ENCODE measurements at places on chromosomes 5 and 9.

- DNase-seq, result no peak
Measured at GRCh38 chr9:113306566-113306965, 3.4 kb upstream of the RNF183 start.

- no peak for DNase-seq
Measured at GRCh38 chr9:14030375-14031059, 283.4 kb downstream of the NFIB start.

GRCh38 chr9:7862170-7862569, 62.6 kb upstream of the DMAC1 start:
- DNase-seq, result no peak

- DNase-seq, result no peak
Measured at GRCh38 chr5:154345255-154345952, 100.4 kb upstream of the SAP30L start.

- DNase-seq, result no peak
Measured at GRCh38 chr9:97748525-97748924, 51.4 kb upstream of the XPA start.

GRCh38 chr9:84940294-84940693, 270.8 kb downstream of the NTRK2 start:
- no peak for DNase-seq

DNA sequence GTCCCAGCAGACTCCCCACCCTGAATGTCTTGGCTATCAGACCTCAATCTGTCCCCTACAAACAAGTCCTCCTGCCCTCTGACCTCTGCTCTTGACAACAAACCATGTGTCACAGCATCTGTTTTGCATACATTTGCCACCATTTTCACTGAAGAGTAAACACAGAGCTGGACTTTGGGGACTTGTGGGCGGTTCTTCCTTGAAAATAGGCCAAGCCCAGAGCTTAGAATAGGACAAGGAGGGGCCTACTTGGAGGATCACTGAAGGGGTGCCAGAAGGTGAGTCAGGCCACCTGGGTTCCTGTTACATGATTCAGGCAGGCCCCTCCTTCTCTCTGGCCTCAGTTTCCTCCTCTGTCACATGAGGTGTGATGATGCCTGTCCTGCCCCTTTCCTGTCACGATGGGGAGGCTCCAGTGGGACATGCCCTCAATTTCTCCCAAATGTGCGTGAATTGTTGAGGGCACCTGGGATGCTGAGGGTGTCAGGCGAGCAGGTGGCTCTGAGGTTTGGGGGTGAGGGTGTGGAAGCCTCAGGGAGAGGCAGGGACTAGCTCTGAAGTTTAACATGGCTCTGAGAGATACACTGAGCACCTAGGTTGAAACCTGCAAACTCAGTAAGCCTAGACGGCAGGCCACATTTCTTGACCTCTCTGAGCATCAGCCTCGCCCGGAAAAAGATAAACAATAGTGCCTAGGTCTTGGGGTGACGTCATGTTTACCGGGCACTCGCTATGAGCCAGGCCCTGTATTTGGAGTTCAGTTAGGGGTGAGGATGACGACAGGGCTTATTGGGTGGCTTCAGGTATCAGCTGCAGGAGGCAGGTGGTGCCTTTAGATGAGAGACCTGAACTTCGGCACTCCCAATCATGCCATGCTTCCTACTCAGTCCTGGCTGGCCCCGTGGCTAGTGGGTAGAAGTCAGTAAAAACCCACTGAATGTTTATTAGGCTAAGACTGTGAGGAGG, 107.6 kb upstream of the PITX1 start:
- no peak for DNase-seq

- no peak for DNase-seq
Measured at GRCh38 chr5:61609840-61610677, 278.0 kb downstream of the ZSWIM6 start.

GRCh38 chr9:119881898-119882297, 512.7 kb upstream of the BRINP1 start:
- DNase-seq, result no peak

- no peak for DNase-seq
Measured at GRCh38 chr5:113162770-113163169, 186.2 kb downstream of the DCP2 start.

DNA sequence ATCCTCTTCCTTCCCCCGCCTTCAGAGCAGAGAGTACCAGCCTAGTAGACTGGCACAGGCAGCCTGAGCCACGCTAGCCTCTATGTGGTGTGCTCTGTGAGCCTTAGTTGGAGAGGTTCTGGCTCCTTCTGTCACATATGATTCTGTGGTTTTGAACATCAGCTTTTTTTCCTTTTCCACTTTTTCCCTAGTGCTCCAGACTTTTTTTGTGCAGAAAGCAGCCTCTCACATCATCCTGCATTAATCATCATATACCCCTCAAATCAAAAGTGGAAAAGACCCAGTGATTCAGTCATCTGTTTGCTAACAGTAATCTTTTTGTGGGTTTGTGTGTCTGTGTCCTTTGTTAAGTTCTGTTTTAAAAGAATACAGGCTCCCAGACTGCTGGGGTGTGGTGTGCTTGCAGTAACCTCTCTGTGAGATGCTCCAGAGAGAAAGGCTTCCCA, 663.9 kb upstream of the RGMB start:
- no peak for DNase-seq

- no peak for DNase-seq
Measured at GRCh38 chr5:116686438-116686837, 111.8 kb upstream of the SEMA6A start.

DNA sequence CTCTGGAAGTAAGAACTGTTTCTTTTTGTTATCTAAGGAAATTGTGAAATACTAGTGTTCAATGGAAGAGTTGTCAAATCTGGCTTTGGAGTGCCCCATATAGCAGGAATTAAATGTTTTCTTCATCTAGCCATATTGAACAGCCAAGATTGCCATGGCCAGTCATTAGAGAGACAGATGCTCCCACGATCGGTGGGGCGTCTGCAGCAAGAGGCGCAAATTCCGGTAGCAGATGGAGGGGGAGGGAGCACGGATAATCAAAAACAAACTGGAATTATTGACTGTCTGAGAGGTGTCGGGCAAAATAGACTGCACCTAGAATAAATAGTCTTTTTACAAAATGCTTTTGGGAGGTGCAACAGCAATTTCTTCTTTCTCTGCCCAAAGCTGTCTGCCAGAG, 139.1 kb upstream of the FSTL4 start:
- DNase-seq, result no peak

DNA sequence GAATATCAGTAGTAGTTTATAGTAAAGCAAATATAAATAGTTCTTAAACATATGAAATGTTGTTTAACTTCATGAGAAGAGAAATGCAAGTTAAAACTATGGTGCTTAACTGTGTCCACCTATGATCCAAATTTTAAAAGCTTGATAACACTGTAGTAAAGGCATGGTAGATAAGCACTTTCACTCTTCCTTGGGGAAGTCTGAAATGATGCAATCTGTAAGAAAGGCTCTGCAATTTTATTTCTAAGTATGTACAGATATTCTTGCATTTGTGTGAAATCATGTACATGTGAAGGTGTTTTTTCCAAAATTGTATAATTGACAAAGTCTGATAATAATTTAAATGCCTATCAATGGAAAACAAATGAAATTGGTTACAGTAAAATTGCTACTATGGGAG, 66.9 kb downstream of the SYK start:
- DNase-seq, result no peak

- DNase-seq, result peak; percentile 68
Measured at GRCh38 chr9:116087751-116088194, 65.8 kb upstream of the PAPPA start.

GRCh38 chr9:92989561-92989960, 42.2 kb downstream of the FGD3 start:
- no peak for DNase-seq

GRCh38 chr5:33611877-33612276, 171.1 kb downstream of the TARS1 start:
- no peak for DNase-seq

DNA sequence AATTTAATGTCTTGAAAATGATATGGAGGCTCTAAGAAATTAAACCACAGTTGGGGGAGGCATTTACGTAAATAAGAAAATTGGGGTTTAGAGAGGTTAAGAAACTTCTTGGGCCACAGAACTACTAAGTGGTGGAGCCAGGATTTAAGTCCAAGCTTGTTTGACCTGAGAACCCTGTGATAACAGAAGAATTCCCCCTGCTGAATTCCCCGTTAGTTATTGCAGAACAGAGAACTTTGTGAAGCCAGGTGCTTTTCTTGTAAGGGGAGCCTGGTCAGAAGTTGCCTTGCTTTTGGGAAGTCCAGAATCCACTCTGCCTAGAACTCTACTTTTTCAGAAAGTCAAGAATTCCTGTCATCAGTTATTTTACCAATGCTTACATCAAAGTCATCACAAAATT, 309.3 kb upstream of the SEMA6A start:
- no peak for DNase-seq

DNA sequence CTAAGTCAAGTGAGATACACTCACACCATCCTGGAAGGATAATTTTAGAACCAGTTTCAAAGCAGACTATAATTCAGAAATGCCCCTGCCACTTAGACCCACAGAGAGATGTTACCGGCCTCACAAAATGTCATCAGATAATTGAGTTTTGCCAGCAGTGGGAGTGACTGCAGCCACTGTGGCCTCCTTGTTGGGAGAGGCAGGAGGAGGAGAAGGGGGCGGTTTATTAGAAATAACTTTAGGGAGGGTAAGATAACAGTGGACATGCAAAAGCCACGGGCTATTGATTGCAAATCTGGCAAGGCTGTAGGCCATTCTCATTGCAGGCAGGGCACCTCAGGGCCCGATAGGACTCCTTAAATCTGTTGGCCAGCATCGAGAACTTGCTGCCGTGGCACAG, 13.4 kb downstream of the GRXCR2 start:
- no peak for DNase-seq

- DNase-seq, result no peak
Measured at GRCh38 chr5:124697501-124697900, 48.9 kb downstream of the ZNF608 start.

DNA sequence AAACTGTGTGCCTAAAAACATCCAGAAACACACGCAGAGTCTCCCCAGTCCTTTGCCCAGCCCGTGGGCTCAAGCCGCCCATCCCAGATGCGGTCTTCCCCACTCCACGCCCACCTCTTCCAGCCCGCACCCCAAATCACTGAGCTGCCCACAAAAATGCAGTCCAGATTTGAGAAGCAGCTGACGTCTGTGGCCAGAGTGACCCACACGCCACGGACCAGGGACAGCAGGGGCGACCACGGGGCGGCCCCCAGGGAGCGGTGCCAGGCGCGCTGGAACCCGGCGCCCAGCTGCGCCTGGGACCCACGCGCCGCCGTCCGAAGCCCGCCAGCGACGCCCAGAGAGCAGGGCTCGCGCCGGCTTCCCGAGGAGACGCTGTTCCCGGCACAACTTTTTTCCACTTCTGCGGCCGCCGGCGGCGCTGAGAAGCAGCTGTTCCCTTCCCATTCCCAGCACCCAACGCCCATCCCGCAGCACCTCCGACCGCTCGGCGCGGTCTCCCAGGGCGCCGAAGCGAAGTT, 674 bp downstream of the LHFPL2 start:
- no peak for DNase-seq

GRCh38 chr9:130453487-130453886, 8.7 kb downstream of the ASS1 start:
- DNase-seq, result no peak

DNA sequence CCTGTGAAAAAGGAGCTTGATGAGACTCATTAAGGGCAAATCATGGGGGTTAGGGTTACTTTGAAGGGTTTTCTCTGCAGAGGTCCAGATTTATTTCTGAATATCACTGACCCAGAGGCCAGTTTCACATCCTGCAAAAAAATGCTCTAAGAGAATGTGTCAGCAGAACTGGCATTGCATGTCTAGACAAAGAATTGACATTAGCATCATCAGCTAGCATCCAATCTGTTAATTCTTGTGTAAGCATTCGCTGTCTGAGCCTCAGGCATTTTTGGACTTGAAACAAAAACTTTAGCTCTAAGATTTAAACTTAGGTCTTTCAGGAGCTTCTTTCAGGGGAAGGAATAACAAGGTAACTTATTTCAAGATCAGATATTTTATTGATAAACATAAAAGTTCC, 187.9 kb upstream of the ELL2 start:
- DNase-seq, result no peak

DNA sequence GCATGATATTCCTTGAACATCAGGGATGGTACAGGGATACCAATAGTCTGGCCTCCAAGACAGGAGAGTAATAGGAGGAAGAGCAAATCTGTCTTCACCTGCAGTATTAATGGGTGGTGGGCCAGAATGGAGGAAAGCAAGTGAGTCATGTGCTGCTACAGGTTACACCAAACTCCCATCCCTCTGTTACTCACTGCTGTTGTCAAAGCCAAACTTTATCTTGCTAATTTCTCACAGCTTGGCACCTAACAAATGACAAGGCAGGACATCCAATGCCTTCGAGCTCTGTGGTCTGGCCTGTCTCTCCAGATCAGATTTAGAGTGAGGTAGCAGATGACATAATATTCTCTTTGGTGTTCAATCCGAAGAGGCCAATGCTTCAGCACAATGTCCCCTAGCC, 26.8 kb downstream of the PLAC8L1 start:
- no peak for DNase-seq

GRCh38 chr5:107580889-107581820, 89.6 kb downstream of the EFNA5 start:
- no peak for DNase-seq

GRCh38 chr5:134995850-134996402, 28.2 kb downstream of the CATSPER3 start:
- DNase-seq, result no peak

DNA sequence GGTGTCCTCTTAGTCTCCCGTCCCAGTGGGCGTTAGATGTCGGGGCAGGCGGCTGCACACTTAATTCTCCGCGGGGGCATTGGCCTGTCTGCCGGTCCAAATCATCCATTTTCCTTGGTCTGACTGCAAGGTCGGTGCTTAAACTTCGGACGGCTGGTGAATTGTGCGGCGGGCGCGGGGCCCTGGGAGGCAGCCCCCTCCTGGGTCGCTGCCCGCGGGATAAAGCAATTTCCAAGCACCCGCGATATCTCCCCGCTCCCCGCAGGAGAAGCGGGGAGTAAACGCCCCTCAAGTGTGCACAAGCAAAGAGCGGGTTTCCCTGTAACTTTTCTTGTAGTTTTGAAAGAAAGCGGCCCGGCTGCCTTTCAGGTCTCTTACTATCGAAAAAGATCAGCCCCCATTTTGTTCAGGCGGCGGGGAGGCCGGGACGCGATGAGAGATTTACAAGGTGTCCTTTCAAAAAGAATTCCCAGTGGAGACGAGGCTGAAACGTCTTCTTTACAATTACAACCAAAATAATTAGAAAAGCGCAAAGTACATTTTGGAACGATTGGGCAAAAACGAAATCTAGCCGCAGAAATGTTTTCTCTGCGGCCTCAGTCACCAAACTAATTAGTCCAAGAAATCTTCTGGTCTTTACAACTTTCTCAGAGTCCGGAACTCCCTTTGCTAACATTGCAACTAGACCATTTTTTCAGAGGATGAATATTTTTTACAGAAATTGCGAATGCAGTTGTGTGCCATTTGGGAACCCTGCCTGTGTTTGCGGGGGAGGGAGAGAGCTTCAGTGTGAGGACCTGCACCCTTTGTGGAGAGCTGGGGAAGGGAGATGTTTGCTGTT, 1.8 kb downstream of the IRX1 start:
- DNase-seq, result no peak

GRCh38 chr9:133163504-133164172, at the start of gene GBGT1:
Gene GBGT1, minus strand, starts transcription at chr9:133163914. Its CDS starts 1,502 bp downstream, at chr9:133162412.
- DNase-seq, result no peak

Measured in NCI-H2081 treated with DMSO at 0.1 percent for 48 hours (cell line).